ENCODE measurements at places on chromosomes 11 and 22.

- no peak for DNase-seq
Observed at GRCh38 chr11:86442420-86442819, 67.7 kb downstream of the CCDC81 start.

DNA sequence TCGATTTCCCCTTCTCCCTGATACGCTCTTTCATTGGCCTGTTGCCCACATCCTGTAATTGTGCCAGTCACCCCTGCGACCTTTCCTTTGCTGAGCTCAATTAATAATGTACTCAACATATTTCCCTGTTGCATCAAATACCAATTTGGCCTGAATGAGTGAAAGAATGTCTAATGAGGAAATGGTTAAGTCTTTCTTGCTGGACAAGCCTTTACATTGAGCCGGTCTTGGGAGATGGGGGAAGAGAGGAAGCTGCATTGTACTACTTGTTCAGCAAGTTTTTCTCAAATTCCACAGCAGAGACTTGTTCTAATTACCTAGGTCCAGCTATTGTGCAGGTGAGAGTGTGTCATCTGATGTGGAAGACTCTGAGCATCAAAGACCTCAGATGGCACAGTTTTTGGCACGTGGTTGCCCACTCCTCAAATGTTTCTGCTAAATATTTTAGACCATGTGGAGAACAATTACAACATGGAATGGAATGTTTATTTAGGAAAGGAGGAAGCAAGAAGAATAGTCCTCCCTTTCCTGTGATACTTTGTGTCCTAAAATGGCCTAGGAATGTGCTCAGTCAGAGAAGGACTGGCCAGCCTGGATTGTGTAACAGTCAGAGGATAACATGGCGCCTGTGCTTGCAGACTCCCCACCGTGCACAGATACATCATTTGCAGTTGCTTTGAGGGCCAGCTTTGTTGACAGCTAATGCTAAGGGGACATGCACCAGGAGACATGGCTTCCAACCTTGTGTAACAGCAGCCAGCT is 129.5 kb upstream of the E2F8 start:
- no peak for DNase-seq

DNA sequence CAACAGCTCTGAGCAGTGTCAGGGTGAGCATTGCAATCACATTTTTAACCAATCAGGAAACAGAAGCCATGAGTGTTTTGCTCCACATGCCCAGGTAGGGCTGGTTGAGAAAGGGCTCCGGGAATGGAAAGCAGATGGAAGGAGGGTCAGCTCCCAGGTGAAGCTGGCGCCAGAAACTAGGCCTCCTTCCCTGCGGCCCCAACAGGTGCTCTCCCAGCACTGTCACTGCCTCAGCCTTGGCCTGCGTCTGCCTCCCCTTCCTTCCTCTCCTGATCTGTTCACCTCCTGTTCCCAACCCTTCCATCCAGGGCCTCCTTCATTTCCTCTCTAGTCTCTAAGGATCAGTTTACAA is 4.6 kb upstream of the VSIG10L2 start:
- DNase-seq, result no peak

DNA sequence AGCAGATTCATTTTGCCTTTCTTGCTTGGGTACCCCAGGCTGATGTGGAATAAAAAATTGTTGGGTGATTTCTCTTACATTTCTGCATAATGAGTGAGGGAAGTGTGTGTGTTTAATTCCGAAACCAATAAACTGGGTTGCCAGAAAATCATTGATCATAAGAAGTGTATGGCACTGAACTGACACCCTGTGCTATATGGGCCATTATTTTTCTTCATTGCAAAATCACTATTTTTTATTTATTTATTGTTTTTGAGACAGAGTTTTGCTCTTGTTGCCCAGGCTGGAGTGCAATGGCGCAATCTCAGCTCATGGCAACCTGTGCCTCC is 14.6 kb upstream of the HIKESHI start:
- no peak for DNase-seq

- no peak for DNase-seq
Observed at GRCh38 chr11:100715165-100715761, 28.2 kb downstream of the ARHGAP42 start.

DNA sequence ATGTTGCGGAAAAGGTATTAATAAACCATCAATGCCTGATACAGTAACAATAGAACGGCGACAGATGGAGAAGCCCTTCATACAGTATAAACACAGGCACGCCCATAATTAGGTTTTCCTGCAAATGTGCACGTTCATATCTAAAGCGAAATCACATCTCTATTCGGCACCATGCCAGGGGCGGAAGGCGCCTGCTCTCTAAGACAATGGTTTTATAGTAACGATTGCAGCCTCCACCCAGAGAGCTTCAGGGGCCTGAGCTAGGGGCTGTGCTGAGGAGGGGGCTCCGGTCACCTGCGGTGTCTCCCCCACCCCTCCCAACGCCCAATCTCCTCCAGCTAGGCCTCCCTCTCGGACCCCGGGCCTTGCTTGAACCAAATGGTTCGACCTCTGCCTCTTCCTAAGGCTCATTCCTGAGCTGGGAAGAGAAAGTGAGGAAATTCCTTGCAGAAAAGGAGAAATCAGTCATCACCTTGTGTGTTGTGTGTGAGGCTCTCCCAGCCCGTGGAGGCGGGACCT is 9.6 kb downstream of the KRTAP5-5 start:
- DNase-seq, result no peak

DNA sequence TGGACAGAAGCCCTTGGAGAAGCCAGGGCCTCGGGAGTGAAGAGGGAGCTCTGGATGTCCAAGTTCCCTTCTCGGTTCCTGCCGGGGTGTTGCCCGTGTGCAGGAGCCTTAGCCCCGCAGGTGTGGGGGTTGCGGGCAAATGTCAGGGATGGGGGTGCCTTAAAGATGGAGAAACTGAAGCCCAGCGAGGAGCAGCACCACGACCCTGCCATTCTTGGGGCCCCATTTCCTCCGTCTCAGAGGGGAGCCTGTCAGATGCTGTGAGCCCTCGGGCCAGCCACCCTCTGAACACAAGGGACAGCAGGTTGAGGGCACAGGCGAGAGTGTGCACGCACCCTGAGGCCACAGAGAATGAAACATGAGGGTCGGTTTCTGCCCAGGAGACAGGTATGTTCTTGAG is 6.3 kb downstream of the OSBPL5 start:
- no peak for DNase-seq

DNA sequence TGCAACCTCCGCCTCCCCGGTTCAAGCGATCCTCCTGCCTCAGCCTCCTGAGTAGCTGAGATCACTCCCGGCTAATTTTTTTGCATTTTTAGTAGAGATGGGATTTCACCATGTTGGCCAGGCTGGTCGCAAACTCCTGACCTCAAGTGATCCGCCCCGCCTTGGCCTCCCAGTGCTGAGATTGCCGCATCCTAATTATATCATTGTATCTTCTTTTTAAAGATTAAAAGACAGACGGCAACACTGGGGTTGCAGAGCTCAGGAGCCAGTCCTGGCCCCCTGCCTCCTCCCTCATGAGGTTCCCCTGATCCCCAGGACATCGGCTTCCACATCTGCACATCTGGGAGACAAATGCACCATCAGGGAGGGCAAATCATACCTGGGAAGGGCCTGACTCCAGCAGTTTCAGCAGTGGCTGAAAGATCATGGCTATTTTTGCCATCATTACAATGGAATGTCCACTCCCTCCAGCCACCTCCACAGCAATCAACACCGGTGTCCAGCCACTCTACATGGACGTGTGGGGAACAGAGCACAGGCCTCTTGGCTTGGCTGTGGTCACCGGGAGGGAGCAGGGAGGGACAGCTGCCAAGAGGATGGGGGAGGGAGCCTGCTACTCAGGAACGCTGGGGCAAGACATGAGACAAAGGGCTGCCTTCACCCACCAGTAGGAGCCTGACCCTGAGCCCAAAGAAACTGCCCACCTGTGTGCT is 9.2 kb upstream of the CELSR1 start:
- no peak for DNase-seq
